ENCODE measurements at places on chromosomes 3 and 15.

DNA sequence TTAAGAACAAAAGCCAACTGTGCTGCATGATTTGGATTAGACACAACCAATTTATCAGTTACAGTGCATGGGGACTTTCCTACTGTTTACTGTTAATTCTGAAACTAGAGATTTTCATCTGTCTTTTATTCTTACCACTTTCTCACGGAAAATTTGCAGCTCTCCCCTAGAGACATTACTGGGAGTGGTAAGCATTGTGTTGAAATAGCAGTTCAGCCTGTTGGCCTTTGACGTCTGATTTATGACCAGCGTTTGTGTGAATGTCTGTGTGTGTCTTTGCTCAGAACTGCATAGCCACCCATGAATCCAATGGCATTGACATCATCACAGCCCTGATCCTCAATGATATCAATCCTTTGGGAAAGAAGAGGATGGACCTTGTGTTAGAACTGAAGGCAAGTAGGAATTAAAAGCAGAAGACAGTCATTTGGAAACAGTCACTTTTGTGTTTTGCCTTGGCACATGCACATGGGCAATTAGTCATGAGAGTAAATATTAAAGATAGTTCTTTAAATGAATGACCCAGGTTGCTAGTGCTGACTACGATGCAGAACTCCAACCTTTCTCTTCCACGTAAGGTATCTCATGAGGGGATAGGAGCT is 202.2 kb upstream of the BHLHE40 start:
- no peak for DNase-seq

- DNase-seq: no peak
Measured at GRCh38 chr3:134072881-134073582, 43.3 kb upstream of the SLCO2A1 start.

DNA sequence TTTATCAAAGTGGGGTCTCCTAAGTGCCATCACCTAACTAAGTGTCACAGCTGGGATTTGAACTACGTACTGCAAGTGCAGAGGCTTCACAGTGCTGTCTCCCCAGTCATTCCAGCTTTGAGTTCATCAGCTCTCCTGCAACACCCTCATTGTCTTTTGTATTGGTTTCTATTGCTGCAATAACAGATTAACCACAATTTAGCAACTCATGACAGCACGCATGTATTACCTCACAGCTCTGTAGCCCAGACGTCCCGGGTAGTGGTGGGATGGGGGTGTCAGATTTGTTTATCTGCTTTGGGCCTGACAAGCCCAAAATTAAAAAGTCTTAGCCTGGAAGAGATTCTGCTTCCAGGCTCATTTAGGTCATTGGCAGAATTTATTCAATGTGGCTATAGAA is 220.5 kb upstream of the LRRN1 start:
- DNase-seq: no peak

DNA sequence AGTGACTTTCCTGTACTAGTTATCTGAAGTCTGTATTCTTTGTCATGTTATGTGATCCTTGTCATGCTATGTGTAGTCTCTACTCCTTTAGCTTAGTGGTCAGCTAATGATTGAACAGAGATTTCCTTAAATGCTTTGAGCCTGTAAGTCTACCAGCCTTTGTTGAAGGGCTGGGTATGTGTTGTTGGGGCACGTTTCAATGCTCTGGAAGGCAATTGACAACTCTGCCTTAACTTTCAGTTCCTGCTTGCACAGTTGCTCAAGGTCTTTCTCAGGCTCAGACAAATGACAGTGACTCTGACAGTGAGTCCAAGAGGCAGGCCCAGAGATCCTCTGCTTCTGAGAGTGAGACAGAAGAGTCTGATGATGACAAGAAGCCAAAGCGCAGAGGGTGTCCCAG is 89.3 kb downstream of the CHD2 start:
- DNase-seq: no peak

GRCh38 chr3:190038050-190038933 is 82.4 kb downstream of the P3H2 start:
- no peak for DNase-seq

- no peak for DNase-seq
Measured at GRCh38 chr15:41932511-41933289, 38.8 kb upstream of the SPTBN5 start.

DNA sequence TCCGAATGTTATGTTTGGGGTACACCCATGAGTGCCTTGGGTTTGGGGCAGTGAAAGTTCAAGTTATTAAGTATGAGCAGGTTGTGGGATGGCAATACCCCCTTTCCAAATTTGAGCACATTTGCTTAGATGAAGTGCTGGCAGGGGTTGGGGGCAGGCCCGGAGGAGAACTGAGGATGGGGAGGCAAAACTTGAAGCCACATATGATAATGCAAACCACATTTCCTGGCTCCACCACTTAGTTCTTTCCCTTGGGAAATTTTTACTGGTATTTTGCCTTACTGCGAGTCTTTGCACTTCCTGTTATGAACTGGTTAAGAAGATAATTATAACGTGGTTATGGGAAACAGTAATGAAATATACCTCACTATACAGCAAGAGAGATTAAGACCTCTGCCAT is 336.0 kb upstream of the ONECUT1 start:
- DNase-seq: no peak

DNA sequence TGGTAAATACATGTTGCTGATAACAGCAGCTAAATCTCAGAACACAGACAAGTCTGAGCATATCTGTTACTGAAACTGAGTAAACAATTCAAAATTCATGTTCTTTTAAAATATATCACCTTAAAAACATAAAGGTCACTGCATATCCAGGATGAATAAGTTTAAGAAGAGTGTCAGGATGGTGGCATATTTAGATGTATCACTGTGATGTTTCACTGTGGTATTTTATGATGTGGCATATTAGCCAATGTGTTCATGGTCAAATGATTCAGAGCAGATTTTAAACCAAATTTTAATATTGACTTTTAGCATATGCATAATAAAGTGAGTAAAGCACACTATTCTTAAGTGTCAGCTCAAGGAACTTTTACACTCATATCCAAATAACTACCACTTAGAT is 346.4 kb upstream of the DPPA4 start:
- DNase-seq: no peak

DNA sequence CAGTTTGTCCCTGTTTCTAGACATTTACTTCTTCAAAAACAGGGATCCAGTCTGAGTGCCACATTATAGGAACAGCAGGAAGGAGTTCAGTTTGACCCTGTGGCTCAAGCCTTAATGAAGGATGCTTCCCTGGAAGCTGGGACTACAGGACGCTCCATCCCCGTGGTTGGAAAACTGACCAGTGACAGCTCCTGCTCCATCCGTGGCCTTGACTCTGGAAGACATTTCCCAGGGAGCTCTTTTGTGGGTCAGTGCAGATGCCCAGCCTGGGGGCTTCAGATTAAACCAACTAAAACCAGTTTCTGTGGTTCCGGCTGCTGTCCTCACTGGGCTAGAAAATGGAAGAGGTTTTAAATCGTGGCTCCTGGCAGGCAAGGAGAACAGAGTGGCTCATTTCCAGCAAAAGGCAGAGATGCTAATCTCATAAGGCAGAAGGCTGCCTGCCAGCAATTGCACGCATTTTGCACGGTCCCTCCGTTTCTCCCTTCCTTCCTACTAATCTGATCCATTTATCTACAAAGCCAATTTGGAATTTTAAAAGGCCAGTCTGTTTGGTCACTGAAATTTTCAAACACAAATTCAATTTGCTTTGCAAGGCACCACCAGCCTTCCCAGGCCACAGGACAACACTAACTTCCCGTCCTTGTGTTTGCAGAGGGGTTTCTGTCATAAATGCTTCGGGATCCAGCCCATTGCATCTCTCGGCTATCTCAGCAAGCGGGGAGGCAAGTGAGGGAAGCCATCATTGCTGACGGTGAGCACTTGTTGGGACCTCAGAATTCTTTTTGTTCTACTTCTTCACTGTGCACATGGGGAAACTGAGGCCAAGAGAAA is 6.2 kb upstream of the SSUH2 start:
- DNase-seq: no peak

GRCh38 chr3:82556113-82556512 is 794.7 kb upstream of the GBE1 start:
- peak; percentile 29 for DNase-seq

GRCh38 chr3:121567649-121568048 is at the start of gene ARGFX:
ARGFX (plus strand) TSS chr3:121567949; CDS start chr3:121570714, 2,765 bp downstream.
- DNase-seq: no peak

DNA sequence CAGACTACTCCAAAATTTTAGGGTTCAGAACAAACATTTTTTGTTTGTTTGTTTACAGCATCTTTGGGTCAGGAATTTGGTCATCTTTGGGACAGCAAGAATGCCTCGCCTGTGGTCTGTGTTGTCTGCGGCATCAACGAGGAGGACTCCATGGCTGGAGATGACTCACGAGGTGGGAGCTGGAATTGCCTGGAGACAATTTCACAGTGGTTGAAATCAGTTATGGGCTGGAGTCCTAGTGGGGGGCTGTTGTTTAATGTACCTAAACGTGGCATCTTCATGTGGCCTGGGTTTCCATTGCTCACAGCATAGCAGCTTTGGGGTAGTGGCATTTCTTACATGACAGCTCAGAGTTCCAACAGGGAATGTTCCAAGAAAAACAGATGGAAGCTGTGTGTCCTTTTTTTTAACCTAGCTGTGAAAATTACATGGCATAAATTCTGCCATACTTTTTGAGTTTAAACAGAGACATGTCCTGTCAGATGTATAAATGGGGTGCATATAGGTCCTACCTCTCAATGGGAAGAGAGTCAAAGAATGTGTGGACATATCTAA is 507.3 kb upstream of the CBLB start:
- no peak for DNase-seq

DNA sequence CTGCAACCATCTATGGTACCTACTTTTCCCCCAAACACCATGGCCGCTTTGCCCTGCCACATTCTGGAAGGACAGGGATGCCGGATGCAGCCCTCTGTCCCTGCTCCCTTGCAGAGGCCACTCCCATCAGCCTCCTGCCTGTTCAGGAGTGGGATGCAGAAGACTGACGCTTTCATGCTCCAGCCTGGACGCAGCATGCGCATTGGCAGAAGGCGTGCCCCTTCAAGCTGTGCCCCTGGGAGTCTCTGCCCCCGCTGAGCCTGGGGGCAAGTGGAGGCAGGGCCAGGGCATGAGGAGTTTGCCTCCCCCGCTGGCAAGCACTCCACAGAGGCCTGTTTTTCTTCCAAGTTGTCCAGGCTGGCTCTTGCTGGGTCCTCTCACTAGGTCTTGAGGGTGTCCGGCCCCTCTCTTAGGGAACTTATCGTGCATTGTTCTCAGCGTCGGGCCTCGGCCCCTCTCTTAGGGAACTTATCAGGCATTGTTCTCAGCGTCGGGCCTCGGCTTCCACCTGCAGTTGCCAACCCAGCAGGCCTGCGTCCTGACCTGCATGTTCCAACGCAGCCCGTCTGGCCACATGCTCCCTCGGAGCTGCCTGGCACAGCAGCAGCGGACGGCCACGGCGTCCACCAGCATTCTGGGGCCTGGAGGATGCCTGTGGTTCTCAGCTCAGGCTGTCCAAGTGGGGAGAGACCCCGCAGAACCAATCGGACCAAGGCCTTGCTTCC is 14.6 kb upstream of the SNRPA1 start:
- DNase-seq: no peak
